ENCODE measurements at places on chromosomes 11 and 22. TPM values are rescaled to one million over a fixed set of nuclear protein-coding genes. Genes with fewer than 3 reads are reported as not detected.
A peak's percentile ranks its signal among the peaks of the same experiment; 100 is the strongest.

GRCh38 chr11:87083029-87083428 is 45.3 kb downstream of the TMEM135 start:
- no peak for DNase-seq

DNA sequence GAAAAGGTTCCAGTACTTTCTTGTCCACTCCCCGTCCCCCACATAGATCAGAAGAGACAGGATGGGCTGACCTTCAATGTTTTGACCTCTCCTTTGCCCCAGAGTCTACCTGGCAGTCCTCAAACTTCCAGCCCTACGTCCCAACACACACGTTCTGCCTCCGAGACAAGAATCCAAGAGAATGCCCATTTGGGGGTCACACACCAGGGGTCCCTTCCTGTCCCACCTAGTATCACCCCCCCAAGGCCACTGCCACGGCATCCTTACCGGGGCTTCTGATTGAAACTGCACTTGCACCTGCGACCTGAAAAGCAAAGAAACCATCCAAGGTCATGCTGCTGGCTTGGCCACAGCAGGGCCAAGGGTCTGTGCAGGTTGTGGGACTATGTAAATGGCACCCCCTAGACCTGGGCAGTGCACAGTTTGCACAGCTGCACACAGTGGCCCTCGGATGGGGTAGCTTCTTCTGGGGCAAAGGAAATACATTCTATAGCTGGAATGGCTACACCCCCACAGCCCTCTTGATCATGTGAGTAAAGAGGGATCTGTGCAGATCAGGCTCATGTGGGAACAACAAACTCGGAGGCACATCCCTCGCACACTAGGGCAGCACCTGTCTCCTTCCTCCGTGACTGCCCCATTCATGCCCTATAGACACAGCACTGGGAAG is 16.5 kb upstream of the FXYD2 start:
- DNase-seq = no peak

Gene SCT
- total RNA-seq = 2.0 TPM

Gene GTSE1
- total RNA-seq = 2.4 TPM

- DNase-seq = no peak
These were observed 25.1 kb downstream of the CSRP3 start for GRCh38 chr11:19176629-19177186.

- DNase-seq = peak; percentile 87
These were observed 169.4 kb downstream of the TBC1D22A start for GRCh38 chr22:46931881-46932280.

Gene DGAT2
- total RNA-seq = 0.73 TPM

DNA sequence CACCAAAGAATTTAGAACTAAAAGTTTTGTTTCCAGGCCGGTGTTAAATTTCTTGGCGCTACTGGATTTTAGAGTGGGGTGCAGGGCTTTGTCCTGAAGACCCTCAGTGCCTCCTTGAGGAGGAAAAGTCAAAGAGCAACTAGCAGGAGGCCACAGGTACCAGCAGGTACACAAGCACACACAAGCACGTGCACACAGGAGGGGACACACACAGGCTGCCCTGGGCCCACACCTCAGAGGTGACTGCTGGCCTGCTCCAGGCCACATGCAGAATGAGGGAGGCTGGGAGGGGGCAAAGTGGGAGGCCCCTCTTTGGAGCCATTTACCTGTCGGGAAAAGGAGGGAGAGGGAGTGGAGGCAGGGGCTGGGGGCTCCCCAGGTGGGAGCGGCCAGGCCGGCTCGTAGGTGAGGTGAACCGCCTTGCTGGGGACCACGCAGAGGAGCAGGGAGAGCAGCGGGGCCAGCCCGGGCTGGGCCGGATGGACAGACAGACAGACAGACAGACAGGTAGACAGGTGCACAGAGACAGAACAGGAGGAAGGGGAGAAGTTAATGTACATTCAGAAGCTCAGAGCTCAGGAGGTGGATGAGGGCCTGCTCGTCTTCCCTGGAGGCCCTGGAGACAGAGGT is 12.2 kb downstream of the RAB3IL1 start:
- no peak for DNase-seq

Gene FAM111B
- 0.95 TPM for total RNA-seq

- DNase-seq = no peak
These were observed 85.0 kb upstream of the PITPNB start for GRCh38 chr22:28004021-28004420.

Gene CABP7
- total RNA-seq = not detected

Gene RFPL1
- not detected for total RNA-seq

Gene HEPN1
- total RNA-seq = not detected

GRCh38 chr11:8654503-8654902 is 28.0 kb downstream of the TRIM66 start:
- no peak for DNase-seq

- DNase-seq = no peak
These were observed 17.8 kb downstream of the DDX25 start for GRCh38 chr11:125922156-125922555.

Gene DEPDC7
- 4.0 TPM for total RNA-seq

GRCh38 chr22:36311386-36312085 is 58.6 kb downstream of the APOL1 start:
- DNase-seq = no peak

Gene ZC3H12C
- total RNA-seq = 12.0 TPM

Gene GDPD5
- 9.4 TPM for total RNA-seq

DNA sequence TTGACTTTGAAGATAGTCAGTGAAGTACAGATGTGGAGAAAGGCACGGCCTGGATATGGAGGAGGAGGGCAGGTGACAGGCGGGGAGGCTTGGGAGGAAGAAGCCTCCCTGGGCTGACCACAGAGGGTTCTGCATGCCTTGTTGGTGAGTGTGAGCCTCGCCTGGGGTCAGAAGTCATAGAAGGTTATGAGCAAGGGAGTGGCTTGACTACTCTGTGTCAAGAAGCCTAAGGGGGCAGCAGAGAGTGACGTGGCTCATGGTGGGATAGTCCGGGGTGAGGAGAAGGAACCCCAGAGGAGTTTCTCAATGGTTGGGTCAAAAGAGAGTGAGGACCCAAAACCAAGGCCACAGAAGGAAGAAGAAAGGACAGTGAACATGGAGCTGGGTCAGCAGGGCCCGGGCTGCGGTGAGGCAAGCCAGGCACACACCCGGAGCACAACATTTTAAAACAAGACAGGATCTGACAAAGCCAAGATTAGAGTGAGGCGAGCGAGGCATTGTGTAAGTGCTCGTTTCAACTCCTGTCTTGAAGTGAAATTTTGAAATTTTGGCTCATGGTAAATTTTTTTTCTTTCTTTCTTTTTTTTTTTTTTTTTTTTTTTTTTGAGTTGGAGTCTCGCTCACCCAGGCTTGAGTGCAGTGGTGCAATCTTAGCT is 31.9 kb downstream of the PDGFB start:
- no peak for DNase-seq

DNA sequence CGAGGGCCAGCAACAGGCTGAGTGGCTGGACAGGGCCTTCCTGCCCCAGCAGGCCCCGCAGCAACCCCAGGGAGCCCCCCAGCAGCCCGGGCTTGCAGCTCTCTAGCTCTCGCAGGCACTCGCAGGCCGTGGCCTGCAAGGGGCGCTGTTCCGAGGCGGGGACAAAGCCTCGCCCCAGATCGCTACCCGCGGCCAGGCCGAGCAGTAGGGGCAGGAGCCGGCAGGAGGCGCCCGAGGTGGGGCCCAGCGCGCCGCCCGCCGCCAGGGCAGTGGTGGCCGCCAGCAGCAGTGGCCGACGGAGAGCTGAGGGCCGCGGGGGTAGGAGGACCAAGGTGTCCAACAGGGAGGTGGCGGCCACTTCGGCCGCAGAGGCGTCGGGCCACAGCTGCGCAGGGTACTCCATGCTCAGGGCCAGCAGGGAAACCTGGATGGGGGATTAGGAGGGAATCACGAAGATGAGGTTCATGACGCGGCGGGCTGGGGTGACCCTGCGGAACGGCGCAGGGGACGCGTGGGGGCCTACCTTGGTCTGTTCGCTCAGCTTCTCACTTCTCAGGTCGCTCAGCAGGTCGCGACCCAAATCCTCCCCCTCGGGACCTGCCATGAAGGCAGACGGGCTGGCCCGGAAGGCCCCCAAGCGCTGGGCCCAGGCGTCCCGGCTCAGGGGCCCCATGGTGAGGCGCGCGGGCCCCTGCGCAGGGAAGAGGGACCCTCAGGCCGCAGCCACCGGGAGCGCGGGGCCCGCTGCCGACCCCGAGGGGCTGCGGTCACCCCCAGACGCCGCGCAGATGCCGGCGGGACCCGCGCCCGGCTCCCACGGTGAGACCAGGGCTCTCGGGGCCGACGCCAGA is 632 bp downstream of the AP5B1 start:
- peak; percentile 54 for DNase-seq

DNA sequence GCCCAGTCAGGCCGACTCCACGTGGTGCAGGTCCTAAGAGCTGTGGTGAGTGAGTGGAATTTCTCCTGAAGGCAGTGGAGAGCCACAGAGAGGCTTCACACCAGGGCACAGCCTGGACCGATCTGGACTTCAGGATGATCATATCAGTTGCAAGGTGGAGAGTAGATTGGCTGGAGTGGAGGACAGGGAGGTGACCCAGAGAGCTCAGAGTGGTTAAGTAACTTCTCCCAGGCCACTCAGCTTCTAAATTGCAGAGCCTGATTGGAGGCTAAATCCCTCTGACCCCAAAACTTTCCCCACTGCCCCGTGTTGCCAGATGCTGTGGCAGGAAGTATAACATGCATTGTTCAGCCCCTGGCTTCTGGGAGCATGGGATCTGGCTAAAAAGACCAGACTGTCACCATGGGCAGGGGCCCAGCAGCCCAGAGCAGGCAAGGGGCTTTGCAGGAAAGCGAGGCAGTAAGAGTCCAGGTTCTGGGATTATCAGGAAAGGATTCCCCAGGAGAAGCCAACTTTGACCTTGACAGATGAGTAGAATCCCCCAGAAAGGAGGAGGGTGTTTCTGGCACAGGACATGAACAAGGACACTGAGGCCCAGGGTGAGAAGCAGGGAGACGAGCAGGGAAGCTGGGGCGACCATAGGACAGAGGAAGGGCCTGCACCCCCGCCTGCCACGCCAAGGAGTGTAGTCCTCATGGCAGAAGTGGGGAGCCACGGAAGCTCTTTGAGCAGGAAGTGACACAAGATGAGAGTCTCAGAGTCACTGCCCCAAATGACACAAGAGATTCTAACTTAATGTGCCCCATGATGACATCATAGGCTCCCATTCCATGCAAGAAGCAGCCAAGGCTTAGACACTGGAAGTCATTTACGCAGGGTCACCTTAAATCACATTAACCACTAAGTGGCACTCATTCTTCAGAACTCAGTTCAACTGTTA is 4.8 kb downstream of the SLC35C1 start:
- DNase-seq = no peak

DNA sequence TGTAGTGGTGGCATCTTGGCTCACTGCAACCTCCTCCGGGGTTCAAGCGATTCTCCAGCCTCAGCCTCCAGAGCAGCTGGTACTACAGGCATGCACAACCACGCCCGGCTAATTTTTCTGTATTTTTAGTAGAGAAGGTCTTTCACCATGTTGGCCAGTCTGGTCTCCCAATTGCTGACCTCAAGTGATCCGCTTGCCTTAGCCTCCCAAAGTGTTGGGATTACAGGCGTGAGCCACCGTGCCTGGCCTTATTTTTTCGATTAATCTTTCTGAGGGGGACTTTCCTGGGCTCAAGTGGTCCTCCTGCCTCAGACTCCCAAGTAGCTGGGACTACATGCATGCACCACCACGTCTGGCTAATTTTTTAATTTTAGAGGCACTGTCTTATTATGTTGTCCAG is 5.6 kb downstream of the SNU13 start:
- DNase-seq = no peak

DNA sequence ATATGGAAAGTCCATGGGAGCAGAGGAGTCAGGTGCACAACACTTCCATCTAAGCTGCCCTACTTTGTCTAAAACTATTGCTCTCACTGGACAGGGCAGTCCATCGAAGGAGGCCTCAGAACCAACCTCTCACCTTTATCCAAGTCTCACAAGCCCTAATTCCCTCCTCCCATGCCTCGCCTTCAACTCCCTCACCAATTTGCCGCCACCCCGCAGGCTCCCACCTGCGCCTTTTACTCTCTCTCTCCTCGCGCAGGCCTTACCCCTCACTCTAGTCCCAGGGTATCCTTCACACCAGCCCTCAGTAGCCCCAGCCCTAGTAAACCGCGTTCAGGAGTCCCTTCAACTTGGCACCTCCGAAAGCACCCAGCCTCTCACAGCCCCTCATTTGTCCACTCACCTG is 451 bp downstream of the FHIP1B start:
- no peak for DNase-seq

Gene COX8A
- 274 TPM for total RNA-seq

- no peak for DNase-seq
These were observed 17.2 kb downstream of the CNTF start for GRCh38 chr11:58639669-58640068.

Gene SAA4
- total RNA-seq = not detected

GRCh38 chr11:128473636-128474035 is 113.7 kb downstream of the ETS1 start:
- no peak for DNase-seq

DNA sequence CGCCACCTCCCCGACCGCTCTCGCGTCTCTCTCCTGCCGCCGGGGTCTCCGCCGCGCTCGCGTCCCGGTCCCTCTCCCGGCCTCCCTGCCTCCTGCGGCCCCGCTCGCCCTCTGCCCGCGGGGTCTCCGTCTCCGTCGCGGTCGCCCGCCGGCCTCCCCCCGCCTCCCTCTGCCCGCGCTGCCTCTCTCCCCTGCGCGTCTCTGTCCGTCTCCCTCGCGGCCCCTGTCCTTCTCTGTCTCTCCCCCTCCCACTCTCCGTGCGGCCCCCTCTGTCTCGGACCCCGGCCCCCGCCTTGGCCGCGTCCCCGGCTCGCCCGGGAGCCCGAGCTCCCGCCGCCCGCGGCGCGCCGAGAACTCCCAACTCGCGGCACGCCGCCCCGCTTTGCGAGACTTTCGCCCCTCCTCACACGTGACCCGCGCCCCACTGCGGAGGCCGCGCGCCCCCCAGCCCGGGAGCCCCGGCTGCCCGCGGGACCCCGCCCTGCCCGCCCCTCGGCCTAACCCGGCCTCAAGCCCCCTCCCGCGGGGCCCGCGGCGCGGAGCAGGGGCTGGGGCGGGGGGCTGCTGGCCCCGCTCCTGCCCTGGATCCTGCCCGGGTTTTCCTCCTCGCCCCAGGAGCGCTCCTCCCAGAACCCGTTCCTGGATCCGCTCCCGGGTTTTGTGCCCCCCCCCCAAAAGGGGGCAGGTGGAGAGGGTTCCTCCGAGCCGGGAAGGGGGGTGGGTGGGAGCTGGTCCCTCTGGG is 702 bp upstream of the KCNJ4 start:
- no peak for DNase-seq

- DNase-seq = no peak
These were observed 96.9 kb upstream of the CTSC start for GRCh38 chr11:88434333-88434976.

GRCh38 chr11:72745511-72745910 is 6.7 kb downstream of the ARAP1 start:
- DNase-seq = no peak

Gene LRRC55
- total RNA-seq = not detected

GRCh38 chr11:131511794-131512193 is 141.4 kb downstream of the NTM start:
- DNase-seq = no peak

Gene RCOR2
- total RNA-seq = 20.3 TPM

Gene EIF1AD
- 42.7 TPM for total RNA-seq

GRCh38 chr22:47373648-47374272 is 611.3 kb downstream of the TBC1D22A start:
- DNase-seq = no peak

- no peak for DNase-seq
These were observed 29.2 kb downstream of the MN1 start for GRCh38 chr22:27772081-27772983.

All from astrocyte (in vitro differentiated cells and primary cell).